ENCODE measurements at places on chromosomes 2 and 18. TPM values are rescaled to one million over a fixed set of nuclear protein-coding genes. Genes with fewer than 3 reads are reported as not detected.

TMEM214 gene
- 75.4 TPM for total RNA-seq

ACOXL gene
- 1.1 TPM for total RNA-seq

PARD3B gene
- 0.16 TPM for total RNA-seq

POTEC gene
- not detected for total RNA-seq

CYP1B1 gene
- 10.1 TPM for total RNA-seq

GRCh38 chr2:177970670-177971454, 101.7 kb downstream of the PDE11A start:
- H3K4me3 ChIP-seq: no peak overlapping the region
- no peak for DNase-seq
- no peaks in the 10 kb centered on the region for H3K27me3 ChIP-seq
- H3K4me1 ChIP-seq: no peaks in the 10 kb centered on the region
- no peak overlapping the region for H3K27ac ChIP-seq

DNA sequence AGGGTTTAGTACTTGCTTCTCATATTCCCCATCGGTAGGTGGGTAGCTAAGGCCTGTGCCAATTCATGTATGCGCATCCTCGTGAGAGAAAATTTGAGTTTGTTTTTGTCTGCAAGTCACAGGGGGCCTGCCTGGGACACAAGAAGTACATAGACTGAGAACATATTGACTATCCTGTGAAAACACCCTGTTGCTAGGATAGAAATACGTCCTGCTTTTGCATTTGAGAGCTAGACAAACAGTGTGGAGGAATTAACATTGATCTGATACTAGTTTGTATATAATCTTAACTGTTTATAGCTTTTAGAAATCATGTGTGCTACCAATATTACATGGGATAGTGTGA, 10.9 kb downstream of the WDR7 start:
- no peak for DNase-seq
- H3K27me3 ChIP-seq: no peaks in the 10 kb centered on the region
- H3K4me3 ChIP-seq: no peak overlapping the region
- H3K4me1 ChIP-seq: no peaks in the 10 kb centered on the region
- H3K36me3 ChIP-seq: no peaks in the 10 kb centered on the region

- H3K27ac ChIP-seq: no peak overlapping the region
- no peaks in the 10 kb centered on the region for H3K36me3 ChIP-seq
- H3K4me3 ChIP-seq: no peak overlapping the region
- no peak for DNase-seq
- H3K27me3 ChIP-seq: no peaks in the 10 kb centered on the region
Observed at GRCh38 chr2:144830543-144830942, 310.6 kb upstream of the ZEB2 start.

DNA sequence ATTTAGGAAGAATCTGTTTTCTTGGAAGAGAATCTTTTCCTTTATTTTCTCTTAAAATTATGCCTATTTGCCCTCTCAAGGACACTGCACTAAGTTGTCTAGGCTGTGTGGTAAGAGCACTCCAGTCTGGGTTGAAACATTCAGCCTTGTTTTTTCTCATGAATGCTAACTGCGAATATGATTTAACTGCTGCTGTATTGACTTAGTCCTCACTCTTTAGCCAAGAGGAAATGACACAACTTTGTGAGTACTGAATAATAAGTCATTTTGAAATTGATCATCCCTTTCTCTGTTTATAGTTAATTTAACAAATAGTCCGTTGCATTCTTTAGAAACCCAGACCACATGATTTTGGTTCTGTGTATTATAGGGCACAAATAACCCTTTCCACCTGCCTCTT, 4.5 kb upstream of the RND3 start:
- no peaks in the 10 kb centered on the region for H3K4me1 ChIP-seq
- no peaks in the 10 kb centered on the region for H3K27me3 ChIP-seq
- H3K4me3 ChIP-seq: no peak overlapping the region
- H3K36me3 ChIP-seq: no peaks in the 10 kb centered on the region
- DNase-seq: no peak

- H3K36me3 ChIP-seq: peaks cover 16% of the 10 kb centered on the region
- H3K4me1 ChIP-seq: peaks cover 22% of the 10 kb centered on the region
- peak overlapping the region; percentile 40 for H3K4me3 ChIP-seq
- no peak for DNase-seq
- H3K27ac ChIP-seq: peak overlapping the region; percentile 27
- no peaks in the 10 kb centered on the region for H3K27me3 ChIP-seq
Observed at GRCh38 chr2:207621501-207622039, 3.6 kb downstream of the METTL21A start.

DNA sequence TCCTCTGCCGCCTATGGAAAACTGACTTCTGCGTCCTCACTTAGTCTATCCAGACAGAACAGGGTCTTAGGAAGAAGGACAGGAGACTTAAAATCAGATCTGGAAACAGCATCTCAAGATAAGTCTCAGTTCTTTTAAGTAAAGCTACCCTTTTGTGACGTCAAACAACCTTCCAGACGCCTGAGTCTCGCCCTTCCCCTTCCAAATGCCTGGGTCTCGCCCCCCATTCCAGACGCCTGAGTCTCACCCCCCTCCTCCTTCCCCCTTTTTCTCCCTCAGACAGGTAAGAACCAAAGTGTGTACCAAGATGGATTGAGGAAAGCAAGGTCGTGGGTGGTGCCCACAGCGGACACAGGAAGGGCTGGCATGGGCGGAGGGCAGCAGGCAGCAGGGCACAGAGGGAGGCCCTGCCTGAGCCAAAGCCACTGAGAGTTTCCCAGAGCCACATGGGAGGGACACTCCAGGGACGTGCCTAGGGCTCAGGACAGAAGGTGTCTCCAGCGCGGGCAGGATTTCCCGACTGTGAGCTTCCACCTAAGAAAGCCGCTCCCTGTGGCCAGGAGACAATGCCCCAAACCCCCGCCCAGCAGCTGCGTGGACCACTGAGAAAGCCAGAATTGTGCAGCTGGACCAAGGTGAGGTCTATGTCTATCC, 51.3 kb downstream of the ANKMY1 start:
- H3K36me3 ChIP-seq: no peaks in the 10 kb centered on the region
- H3K27me3 ChIP-seq: no peaks in the 10 kb centered on the region
- H3K27ac ChIP-seq: no peak overlapping the region
- no peak overlapping the region for H3K4me3 ChIP-seq

DNA sequence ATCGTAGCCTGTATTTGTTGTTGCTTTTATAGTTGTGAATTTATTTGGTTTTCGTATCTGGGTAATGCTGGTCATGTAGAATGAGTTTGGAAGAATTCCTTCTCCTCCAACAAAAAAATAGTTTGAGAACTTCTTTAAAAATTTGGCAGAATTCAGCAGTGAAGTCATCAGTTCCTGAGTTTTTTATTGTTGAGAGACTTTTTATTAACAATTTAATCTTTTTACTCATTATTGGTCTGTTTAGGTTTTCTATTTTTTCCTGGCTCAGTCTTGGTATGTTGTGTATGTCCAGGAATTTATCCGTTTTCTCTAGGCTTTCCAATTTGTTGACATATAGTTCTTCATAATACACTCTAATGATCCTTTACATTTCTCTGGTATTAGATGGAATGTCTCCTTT, 1613.3 kb upstream of the PIK3C3 start:
- H3K27ac ChIP-seq: no peak overlapping the region
- H3K4me3 ChIP-seq: no peak overlapping the region
- H3K36me3 ChIP-seq: no peaks in the 10 kb centered on the region
- no peaks in the 10 kb centered on the region for H3K27me3 ChIP-seq
- H3K4me1 ChIP-seq: no peaks in the 10 kb centered on the region

All from GM12878 (cell line).